ENCODE measurements at places on chromosomes 16 and 17.

GRCh38 chr16:56830669-56831068 lies 34.3 kb upstream of the SLC12A3 start:
- no peak for DNase-seq

DNA sequence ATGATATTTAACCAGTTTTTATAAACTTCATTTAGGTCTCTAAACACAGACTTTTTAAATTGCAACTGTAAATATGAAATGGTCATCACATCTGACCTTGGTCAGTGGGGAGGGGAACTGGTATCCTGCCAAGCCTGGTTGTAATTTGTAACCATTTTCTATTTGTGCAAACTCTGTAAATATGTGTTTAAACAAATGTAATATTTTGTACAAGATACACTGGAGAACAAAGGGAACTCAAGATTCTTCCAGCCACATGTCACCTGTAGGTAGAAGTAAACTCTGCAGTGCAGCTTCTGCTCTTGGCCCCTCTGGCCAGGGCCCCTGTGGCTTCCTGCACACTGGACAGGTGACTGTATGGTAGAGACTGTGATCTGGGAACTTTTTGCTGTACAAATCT lies 35.8 kb downstream of the AKAP1 start:
- DNase-seq, result no peak

DNA sequence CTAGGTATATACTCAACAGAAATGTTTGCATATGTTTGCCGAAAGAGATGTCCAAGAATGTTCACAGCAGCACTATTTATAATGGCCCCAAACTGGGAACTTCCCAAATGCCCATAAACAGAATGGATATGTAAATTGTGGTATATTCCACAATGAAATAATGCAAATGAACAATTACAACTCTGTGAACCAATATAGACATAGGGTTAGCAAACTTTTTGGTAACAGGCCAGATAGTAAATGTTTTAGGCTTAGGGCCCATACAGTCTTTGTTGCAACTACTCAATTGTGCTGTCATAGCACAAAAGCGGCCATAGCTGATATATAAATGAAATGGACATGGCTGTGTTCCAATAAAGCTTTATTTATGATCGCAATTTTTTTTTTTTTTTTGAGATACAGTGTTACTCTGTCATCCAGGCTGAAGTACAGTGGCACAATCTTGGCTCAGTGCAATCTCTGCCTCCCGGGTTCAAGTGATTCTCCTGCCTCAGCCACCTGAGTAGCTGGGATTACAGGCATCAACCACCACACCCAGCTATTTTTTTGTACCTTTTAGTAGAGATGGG lies 16.5 kb downstream of the XYLT1 start:
- no peak for DNase-seq

DNA sequence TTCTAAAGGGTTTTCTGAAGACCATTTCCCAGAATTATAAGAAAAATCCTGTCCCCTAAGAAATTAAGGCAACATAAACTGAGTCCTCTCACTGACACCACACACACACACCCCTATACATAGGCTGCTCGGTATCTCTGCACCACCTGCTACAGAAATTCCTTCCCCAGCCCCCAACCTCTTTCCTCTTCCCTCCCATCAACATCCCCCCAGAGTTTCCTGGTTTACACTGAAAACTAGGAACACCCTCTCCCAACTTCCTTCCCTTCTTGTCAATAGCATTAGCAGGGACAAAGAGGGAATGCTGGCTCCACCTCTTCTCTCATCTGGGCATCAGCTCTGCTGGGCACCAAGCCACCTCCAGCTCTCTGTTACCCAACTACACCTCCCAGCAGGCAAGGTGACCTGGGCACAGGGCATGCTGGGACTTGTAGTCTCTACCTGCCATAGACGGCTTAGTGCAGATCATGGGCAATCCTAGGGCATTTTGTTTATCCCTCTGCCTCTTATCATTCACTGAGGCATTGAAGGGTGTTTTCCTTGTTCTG lies 15.7 kb downstream of the CAVIN1 start:
- DNase-seq, result peak; percentile 59

DNA sequence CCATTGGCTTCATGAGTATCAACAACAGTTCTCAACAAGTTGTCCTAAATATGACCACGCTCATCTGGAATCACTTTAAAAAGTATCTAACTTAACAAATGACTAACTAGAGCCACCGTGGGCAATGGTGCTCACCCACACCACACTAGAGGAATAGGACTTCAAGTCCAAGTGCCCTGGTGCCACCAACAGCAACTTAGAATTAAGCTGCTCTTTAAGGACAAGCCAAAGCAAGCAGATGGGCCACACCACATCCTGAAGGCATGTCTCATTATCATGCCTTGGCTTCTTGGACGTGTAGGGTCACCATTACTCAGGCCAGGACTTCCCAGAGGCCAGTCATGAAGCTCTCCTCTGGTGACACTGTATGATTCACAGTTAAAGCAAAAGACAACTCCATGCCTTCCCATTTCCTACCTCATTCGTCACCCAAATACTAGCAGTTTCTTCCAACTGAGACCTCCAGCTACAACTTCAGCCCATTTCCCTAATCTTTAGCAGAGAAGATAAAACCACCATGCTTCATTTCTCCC lies 9.4 kb upstream of the SLC6A4 start:
- DNase-seq, result no peak

DNA sequence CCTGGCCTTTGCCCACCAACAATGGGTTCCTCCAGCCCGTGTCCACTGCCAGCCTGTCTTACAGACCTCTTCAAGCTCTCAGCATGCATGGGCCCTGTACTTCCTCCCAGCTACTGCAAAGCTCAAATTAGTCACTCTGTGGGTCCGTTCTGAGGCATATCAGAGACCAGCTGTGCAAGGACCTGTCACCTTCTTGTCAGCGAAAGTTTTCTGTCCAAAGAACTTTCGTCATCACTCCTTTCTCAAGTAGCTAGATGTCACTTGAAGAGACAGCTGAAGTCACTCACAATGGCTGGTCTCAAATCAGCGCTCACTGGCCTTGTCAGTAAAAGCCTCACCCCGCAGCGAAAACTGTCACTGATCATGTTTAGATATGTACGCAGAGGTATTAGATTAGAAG lies 91.4 kb upstream of the DYNLRB2 start:
- no peak for DNase-seq

DNA sequence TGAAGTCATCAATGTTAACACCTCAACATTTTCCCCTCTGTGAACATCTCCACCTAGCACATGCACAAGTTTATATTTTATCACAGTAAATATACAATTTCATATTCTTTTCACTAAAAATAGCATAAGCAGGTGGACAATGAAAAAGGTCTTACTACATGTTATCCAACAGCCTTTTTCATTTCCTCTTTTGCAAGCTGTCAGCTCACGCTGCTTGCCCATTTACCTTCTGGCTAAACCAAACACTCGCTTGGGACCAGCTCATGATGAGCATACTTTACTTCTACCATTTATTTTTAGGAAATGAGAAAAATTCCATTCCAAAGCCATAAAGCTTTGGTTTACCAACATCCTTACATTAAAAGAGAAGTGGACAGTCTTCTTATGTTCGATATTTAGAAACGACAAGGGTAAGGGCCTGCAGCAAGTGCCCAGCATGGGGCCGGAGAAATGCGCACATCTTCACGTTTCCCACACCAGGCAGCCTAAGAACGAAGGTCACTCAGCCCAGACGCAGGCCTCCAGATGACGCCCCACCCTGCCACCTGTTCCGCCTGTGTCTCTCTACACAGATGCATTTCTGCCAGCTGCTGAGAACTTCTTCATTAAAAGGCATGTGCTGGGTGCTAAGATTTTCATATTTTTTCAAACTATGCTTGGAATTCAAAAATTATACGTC lies 13.9 kb downstream of the SNN start:
- no peak for DNase-seq

DNA sequence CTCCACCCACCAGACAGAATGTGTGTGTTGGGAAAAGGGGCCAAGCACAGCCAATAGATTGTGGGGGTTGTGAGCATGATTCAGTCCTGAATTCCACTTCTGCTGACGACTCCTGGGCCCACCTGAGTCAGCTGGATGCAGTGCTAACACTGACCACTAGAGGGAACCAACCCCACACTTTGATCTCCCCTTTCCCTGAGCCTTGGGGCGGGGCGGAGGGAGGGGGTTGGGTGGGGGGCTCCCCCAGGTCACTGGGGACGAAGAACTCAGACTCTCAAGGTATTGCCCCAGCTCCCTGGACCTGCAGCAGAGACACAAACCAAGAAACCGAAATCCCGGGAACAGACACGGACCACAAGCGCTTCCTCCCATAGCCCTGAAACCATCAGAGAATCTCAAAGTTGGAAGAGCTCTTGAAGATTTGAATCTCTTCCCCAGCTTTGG lies 621 bp upstream of the CSHL1 start:
- DNase-seq, result peak; percentile 67

- DNase-seq, result no peak
Observed at GRCh38 chr16:73743665-73744496, 552.7 kb upstream of the PSMD7 start.

- peak; percentile 65 for DNase-seq
Observed at GRCh38 chr17:78708510-78708973, 73.5 kb downstream of the CYTH1 start.

DNA sequence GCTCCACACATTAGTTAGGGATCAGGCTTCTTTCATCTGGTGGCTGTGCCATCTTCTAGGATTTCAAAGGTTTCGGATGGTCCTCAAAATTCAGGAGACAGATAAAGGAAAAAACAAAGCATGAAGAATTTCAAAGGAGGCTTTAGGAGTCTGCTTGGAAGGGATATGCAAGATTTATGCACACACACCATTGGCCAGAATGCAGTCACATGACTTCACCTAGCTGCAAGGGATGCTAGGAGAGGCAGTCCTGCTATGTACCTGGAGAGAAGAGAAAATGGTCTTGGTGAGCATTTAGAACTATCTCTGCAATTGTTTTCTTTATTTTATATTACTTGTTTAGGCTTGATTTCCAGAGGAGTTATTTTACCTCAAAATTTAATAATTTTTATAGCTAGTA lies 174.6 kb downstream of the PCTP start:
- DNase-seq, result no peak

- DNase-seq, result peak; percentile 16
Observed at GRCh38 chr16:66480265-66481080, 53.4 kb downstream of the BEAN1 start.

DNA sequence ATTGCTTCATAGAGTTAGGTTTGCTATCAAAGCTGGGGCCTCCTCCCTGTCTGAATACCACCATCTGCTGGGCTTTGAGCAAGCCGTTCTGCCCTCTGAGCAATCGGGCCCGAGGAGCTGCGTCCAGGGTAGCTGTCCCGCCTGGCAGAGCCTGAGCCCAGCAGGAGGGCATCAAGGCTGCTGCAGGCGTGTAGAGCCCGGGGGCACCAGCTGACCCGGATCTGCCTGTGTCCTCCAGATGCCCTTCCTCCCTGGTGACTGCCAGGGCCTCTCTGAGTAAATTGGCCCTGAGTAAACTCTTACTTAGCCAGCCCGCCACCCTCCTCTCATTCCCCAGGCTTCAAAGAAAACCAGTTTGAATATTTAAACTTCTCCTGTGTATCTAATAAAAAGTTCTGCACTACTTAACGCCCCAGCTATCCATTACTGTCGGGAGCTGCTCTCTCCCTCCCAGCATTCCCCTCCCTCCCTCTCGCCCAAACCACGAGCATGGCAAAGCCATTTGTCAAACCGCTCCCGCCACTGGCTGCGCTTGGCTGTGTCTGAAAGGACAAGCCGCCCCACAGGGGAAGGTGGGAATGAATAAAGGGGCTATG lies 16.4 kb downstream of the CDK5RAP3 start:
- DNase-seq, result no peak

DNA sequence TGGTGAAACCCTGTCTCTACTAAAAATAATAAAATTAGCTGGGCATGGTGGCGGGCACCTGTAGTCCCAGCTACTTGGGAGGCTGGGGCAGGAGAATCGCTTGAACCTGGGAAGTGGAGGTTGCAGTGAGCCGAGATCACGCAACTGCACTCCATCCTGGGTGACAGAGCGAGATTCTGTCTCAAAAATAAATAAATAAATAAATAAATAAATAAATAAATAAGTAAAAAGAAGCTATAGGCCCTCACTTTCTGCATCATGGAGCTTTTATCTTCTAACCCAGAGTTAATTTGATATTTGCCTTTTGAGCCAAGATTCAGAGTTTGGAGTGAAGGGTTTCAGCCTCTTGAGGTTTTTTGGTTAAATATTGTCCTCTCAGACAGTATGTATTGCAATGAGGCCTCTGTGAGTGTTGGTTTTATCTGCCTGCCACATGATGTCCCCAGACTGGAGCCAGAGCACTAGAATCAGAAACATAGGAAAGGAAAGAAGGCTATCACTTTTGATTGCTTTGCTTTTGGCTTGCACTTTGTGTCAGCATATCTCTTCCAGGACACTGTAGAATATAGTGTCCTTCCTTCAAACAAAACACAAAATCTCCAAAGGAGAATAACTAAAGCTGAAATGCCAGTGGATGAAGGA lies 32.5 kb downstream of the RNF135 start:
- no peak for DNase-seq

DNA sequence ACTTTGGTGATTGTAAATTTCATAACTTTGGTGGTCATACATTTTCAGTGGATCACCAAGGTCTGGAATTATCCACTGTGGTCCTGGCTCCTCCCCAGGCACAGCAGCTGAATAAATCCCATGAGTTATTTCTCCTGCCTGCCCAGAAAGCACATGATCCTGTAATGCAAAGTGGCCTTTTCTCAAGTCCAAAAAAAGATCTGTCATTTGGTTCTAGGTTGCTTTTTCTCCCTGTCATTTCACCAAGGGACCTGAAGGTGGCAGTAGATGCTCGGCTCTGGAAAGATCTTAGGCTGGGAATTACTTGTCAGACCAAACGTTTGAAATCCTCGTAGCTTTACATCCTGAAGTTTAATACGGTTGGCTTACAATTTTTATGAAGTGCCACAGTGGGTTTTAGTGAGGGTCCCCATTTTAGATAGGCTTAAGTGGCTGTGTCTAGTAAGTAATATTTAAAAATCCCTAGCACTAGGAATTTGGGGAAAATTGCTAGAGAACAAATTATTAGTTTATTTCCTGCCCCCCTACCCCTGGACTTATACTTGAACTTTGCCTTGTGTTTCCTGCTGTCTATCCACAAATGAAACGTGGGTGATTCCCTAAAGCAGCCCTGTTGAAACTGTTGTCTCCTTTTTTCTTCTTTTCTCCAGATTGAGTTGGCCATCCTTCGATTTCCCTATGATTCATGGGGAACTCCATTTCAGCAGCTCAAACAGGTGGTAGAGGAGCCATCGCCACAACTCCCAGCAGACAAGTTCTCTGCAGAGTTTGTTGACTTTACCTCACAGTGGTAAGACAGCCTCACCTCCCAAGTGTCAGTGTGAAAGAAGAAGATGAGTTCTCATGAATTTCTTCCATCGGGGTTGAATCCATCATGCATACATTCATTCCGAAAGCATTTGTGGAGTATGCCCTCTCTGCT lies 111.7 kb downstream of the MAP2K6 start:
- no peak for DNase-seq

DNA sequence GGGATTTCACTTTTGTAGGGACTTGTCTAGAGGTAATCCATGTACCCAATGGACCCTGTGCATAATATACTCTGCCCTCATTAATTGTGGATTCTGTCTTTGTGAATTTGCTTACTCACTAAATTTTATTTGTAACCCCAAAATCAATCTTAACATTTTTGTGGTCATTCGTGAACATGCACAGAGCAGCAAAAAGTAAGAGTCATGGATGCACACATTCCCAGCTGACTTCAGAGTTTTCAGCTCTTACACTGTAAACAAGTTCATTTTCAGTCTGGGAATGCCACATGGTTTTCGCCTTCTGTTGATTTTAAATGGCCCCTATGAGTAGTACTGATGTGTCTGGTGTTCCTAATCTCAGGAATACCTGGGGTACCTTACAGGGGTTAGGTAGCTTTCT lies 24.3 kb downstream of the TAC4 start:
- no peak for DNase-seq

GRCh38 chr17:40058186-40058784 lies 4.1 kb upstream of the MED24 start:
- no peak for DNase-seq

GRCh38 chr17:80002690-80003490 lies 32.8 kb downstream of the TBC1D16 start:
- no peak for DNase-seq
